ENCODE measurements at places on chromosomes 11 and 22.

GRCh38 chr11:121611242-121611641 lies 158.5 kb upstream of the SORL1-AS1 start:
- DNase-seq: no peak

DNA sequence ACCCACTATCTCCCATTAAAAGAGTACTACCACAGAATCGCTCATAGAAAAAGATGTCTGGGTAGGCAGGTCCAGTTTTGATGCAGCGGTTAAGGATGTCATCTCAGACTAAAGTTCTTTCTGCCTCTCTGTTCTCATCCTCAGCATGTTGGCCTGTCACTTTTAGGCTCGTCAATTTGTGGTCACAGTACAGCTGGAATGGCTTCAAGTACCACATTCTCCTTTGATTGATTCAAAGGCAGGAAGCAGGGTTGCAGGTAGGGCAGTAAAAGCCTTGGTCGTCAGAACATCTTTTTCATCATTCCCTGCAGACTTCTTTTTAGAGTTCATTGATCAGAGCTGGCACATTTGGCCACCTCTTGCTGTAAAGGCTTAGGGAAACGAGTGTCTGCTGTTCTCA lies 28.7 kb downstream of the SDHD start:
- DNase-seq: no peak

DNA sequence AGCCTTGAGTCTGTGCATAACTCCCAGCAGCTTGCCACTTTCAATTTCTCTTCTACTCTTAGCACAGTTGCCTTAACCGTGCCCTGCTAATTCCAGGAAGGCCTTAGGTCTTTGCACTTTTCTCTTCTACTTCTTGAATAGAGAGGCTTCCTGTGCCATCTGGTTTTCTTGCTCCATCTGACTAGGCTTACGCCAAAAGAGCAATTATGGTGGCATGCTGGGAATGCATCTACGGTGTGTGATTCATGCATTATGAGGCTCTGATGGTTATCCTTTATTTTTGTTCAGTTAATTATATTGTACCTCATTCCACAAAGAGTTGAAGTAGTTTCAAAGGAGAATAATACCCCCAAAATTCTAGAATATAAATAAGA lies 29.4 kb downstream of the SIK2 start:
- no peak for DNase-seq

DNA sequence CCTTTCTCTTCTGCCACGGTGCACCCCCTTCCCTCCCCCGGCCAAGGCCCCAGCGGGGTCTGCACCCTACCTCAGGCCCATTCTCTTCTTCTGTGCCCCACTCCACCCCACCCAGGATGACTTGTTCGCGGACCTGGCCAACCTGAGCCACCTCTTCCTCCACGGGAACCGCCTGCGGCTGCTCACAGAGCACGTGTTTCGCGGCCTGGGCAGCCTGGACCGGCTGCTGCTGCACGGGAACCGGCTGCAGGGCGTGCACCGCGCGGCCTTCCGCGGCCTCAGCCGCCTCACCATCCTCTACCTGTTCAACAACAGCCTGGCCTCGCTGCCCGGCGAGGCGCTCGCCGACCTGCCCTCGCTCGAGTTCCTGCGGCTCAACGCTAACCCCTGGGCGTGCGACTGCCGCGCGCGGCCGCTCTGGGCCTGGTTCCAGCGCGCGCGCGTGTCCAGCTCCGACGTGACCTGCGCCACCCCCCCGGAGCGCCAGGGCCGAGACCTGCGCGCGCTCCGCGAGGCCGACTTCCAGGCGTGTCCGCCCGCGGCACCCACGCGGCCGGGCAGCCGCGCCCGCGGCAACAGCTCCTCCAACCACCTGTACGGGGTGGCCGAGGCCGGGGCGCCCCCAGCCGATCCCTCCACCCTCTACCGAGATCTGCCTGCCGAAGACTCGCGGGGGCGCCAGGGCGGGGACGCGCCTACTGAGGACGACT lies 15.9 kb downstream of the RTN4RL2 start:
- DNase-seq: no peak

GRCh38 chr22:44244265-44244822 lies 63.6 kb downstream of the PARVG start:
- no peak for DNase-seq

DNA sequence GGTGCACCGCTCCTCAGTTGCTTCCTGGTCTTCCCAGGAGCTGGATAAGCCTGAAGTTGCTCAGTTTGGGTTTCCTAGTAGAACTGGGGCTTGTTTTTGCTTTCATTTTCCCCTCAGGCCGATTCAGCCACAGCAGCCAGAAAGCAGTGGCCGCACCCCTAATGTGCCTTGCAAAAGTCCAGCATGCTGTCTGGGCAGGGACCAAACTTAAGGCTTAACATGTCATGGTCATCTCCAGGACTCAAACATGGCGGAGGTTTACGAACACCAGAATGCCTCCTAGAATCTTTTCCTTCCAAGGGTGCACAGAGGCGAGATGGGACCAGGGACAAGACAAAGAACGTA lies 2.5 kb downstream of the GNG3 start:
- no peak for DNase-seq

DNA sequence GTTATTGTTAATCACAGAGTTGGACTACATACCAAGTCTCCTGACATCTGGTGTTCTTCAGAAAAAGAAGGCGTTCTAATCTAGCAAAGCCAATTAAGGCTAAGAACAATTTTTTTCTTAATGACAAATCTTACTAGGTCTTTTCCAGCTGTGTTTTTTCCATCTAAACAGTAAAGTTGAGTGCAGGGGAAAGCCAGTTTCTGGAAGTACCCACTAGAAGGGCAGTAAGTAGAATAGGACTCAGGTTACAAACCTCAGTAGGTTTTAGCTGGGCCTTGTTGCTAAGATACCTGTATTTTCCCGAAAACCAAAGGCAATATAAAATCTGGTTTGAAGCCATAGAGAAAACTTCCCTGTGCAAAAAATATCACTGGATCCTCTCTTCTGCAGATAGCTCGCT lies 351.9 kb downstream of the ETS1 start:
- peak; percentile 30 for DNase-seq

DNA sequence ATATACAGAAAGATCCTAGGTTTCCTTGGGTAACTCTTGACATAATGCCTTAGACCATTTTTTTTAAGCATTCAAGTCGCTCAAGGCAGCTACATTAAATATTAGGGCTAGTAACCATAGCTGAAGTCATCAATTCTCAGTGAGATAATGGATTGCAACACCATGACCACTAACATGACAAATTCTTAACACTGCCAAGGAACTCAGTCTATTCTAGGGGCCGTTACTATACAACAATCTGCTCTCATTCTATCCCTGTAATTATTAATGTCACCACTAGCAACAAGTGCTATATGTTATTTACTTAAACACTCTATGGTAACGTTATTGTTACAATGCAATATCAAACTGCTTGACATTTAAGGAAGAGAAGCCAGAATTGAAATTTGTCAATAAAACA lies 3.2 kb upstream of the STK33 start:
- no peak for DNase-seq

- DNase-seq: no peak
These were observed 142.5 kb upstream of the HSD17B12 start for GRCh38 chr11:43537833-43538615.

DNA sequence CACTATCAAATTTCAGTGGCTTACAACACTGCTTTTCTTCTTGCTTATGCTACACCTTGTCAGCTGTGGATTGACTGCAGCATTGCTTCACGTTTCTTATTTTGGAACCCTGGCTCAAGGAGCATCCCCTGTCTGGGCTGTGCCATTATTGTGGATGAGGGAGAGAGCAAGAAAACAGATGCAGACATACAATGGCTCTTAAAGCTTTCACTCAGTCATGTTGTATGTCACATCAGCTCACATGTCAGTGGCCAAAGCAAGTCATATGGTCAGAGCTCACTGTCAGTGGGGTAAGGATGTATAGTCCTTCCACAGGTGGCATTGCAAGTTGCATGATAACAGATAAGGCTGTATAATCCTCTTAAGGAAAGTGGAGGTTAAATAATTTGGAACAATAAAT lies 10.0 kb downstream of the ARHGEF12 start:
- no peak for DNase-seq

DNA sequence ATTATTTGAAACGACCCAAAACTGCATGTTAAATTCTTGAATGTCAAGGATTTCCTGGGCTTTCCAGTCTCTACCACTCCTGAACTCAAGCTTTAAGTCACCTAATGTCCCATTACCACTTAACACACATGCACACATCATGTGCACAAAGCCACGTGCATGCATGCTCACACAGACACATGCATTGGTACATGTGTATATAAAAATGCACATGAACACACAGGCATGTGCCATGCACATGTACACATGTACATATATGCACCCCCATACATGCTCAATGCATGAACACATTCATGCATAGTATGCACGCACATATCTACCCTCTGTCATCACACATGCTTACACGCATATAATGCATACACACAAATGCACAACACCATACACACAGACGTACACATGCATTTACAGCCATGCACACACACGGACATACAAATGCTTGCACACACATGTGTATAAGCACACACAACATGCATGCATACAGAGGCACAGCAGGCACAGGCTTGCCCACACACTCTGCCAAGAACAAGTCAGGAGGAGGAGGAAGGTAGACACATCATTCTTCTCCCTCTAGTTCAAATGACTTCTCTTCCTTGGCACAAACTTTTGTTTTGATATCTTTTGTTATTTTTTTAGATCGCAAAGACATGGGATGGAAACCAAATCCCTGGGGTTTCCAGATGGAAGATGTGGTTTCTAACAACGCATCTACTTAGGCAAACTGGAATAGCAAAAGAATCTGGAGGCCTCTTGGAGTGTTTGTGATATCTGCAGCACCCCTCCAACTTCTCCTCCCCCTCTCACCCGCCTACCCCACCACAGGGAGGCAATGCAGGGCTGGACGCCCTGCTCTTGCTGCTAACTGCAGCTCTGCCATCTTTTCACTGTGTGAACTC lies 24.6 kb downstream of the RASD2 start:
- no peak for DNase-seq

DNA sequence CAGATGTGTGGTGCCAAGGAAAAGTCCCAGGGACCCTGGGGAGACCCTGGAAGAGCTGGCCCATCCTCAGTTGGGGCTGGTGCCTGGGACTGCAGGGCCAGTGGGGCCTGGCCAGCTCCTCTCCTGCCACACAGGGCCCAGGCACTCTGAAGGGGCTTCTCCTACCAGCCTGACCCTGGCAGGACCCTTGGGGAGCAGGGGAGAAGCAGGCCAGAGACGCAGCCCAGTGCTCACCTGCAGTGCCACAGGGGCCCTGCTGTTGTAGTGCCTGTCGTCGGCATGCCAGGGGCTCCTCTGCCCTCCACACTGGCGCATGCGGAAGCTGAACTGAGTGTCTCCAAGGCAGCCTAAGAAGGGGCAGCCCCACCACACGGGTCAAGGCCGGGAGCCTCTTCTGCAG lies 9.1 kb downstream of the DENND6B start:
- no peak for DNase-seq

- no peak for DNase-seq
These were observed 92.9 kb downstream of the PDHX start for GRCh38 chr11:35009191-35009943.

GRCh38 chr11:67054836-67055523 lies 1.7 kb upstream of the RHOD start:
- no peak for DNase-seq

DNA sequence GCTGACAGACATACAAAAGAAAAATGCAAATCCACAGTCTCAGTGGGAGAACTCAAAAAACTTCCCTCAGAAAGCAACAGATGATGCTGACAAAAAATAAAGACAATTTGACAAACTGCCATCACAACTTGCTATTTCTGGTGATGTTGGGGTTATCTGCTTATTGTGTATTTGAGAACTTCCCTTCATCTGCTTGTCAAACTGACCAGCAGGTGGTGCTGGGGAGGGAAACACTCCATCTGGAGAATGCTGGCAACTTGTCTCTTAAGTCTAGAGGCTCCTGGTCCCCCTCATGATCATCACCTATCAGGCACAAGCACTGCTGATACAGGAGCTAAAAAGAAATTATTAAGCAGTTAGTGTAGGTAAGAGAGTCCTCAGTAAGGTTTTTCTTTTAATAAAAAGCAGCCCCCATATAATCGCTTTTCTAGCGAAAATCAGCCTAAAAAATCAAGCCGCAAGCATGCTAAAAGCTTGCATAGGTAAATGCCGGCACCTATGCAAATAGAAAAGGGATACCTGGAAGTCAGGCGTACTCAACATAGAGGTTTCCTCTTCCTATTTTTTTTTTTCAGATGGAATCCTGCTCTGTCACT lies 9.8 kb upstream of the FAM111B start:
- DNase-seq: peak; percentile 40

- no peak for DNase-seq
These were observed 62.7 kb downstream of the MCM5 start for GRCh38 chr22:35462498-35463230.

- DNase-seq: no peak
These were observed 3.5 kb upstream of the MRPL48 start for GRCh38 chr11:73784080-73784634.

DNA sequence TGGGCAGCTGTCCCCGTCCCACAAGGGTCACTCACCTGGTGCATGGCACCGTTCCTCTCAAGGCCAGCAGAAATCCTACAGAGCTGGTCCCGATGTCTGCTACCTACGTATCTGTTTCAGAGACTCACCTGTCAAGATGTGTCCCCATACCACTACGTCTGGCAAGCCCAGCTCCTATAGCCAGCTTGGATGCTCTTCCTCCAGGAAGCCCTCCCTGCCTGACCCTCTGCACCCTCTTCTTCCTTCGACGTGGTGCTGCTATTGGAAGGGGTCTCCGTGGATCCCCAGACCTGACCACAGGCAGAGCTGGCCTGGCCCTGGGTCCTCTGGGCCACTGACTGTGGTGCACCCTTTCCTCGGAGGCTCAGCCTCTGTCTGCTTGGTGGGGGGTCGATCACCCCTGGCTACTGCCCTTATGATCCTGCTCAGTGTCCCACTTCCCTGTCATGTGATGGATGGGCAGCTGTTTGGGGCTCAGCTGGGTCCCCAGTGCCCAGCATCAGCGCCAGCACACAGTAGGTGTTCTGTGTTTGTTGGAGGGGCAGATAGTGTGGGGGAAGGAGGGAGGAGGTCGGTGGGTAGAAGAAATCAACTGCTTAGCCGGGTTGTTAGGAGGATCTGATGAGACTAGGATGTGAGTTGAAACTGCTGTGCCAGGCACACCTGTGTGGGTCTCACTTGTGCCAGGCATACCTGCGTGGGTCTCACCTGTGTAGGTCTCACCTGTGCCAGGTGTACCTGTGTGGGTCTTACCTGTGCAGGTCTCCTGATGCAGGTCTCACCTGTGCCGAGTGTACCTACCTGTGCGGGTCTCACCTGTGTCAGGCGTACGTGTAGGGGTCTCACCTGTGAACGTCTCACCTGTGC lies 21.7 kb upstream of the ARHGAP8 start:
- DNase-seq: no peak

GRCh38 chr11:46387919-46388618 lies 3.5 kb downstream of the CHRM4 start:
- DNase-seq: no peak

DNA sequence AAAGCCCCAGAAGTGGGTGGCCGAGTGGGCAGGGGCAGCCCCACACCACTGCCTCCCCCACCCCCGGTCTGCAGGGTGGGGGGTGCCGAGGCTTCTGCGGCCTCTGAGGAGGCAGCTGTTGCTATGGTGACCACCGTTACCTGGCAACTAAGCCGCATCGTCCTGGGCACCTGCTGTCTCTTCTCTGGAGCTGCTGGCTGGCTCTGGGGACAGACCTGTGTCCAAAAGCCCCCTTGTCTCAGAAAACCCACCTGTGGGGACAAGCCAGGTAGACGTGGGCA lies 79.9 kb upstream of the PRR5 start:
- DNase-seq: no peak

- DNase-seq: no peak
These were observed 574.8 kb downstream of the JRKL start for GRCh38 chr11:96964661-96965060.

GRCh38 chr11:85826116-85826855 lies 15.3 kb upstream of the SYTL2 start:
- DNase-seq: peak; percentile 26

Measured in hindlimb muscle (tissue), 1 donor.